ENCODE measurements at places on chromosomes 12 and 14. TPM values are rescaled to one million over a fixed set of nuclear protein-coding genes. Genes with fewer than 3 reads are reported as not detected.
A peak's percentile ranks its signal among the peaks of the same experiment; 100 is the strongest.

The CIT gene
- 9.4 TPM for polyA plus RNA-seq

The FZD10 gene
- 1.2 TPM for polyA plus RNA-seq

DNA sequence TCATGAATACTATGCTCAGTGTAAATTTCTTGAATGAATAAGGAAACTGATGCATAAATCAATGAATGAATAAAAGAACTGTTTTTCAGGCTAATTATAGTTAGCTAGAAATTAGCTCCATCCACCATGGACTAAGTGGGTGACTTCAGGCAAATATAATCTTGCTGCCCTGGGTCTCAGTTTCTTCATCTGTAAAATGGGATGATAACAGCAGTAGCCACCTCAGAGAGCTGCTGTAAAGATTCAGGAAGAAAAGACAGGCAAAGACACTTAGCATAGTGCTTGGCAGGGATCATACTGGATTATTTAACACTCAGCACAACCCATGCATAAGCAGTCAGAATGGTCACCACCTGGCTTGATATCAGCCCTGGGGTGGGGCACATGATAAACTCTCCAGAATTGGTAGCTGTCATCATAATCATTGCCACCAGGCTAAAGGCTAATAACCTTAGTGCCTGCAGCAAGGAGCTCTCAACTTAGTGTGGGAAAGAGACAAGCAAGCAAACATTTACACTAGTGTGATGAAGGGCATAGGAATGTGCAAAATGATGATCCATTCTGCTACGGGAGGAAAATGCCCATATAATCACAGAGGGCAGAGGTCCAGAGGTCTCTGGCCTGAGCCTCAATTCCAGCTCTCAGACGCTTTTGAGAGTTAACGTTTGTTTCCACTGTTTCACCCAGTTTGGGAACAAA is 234.7 kb upstream of the TBX3 start:
- DNase-seq: peak; percentile 66

DNA sequence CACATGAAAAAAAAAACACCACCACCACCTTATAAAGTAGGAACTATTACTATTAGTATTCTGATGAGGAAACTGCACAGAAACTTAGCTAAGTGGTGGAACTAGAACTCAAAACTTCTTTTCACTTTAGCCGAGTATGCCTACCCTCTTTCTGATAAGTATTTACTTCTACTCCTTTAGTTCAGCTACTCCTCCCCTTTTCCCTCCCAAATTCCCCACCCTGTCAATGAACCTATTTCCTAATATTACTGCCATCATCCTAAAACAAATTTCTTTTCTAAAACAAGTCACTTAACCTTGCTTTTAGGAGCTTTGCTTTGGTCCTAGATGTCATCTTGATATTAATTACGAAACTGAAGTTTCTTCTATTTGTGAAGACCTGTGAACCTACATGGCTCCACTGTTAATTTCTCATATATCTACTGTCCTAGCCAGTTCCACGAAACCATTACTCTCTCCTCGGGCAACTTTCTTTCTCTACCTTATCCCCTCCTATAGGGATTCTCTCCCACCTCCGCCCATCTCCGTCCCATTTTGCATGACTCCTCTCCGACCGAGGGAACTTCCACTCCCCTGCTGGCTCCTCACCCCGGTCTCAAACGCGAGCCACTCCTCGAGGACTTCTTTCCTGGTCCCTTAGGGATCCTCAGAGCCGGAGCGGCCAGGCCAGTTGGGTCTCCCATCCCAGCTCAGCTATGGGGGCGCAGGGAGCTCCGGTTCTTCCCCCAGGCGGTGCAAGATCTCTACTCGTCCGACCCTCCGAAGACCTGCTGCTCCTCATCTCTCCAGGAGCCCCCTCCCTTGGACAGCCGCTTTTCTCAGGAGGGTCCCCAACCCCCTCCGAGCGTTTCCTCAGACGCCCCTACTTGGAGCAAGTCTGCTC is 1.1 kb downstream of the NUMB start:
- DNase-seq: no peak

DNA sequence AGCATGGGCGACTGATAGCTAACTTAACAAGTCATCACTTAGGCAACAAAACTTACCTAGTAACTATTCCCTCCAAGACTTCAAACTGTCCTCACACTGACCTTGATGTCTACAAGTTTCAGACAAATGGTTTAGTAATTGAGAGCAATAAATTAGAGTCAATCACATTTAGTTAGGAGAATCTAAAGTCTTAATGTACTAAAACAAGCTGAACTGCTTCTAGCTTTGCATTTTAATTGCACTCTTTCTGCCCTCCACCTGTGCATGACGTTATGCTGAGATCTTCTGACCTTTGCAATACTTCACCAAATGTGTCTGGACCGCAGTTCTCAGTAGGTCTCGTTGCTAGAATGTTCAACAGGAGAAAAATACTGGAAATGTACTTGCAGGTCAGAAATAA is 158.0 kb downstream of the PIK3C2G start:
- DNase-seq: no peak

GRCh38 chr14:76101391-76102379 is 50.0 kb upstream of the GPATCH2L start:
- DNase-seq: peak; percentile 31

GRCh38 chr12:131919366-131920156 is 9.5 kb upstream of the PUS1 start:
- no peak for DNase-seq

DNA sequence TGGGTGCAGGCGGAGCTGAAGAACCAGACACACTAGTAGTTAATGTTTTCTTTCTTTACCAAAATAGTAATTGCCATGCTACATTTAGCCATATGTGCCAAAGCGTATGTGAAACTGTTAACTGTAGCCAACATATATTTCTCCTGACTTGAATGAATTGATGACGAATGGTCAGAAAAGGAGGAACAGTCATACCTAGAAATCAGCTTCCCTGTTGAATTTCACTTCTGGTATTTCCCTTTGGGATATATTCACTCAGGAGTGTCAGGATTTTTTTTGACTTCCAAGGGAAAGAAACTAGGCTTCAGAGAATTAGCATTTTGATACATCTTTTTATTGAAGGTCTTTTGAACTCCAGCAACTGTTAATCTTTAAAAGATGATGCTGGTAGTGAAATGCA is 87.0 kb downstream of the ERC1 start:
- no peak for DNase-seq

Measured in large intestine (tissue), 12 donors.